ENCODE measurements at places on chromosomes 12 and 14.

DNA sequence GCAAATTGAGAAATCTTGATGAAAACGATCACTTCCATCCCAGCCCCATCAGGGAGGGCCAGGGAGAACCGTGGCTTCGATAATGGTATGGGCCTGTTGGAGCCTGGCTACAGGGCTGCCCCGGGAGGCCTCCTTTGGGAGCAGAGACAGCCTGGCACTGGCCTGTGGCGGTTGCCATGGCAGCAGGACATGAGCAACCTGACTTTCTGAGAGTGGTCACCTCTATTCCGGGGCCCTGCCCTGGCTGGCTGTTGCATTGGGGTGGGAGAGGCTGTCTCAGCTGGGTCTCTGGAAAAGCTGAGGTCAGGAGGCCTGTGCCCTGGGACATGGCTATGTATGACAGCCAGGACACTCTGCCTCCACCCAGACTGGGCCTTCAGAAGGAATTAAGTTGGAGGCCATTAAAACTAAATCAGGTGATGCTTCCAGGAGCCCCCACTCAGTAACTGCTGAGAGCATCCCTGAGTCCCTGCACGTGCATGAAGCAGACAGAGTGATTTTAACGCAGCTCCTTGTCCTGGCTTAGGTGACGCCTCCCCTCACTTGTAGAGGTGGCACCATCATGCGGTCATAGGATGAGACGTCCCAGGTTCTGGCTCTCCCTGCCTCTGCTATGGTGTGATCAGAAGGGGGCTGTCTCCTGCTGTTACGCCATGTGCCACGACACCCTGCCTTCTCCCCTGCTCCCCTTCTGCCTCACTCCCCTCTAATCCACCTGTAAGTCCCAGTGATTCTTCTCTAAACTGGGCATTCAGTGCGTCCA is 126.3 kb downstream of the SLC25A47 start:
- no peak for DNase-seq

- DNase-seq = no peak
Observed at GRCh38 chr14:73758392-73759182, 44.4 kb upstream of the PNMA1 start.

- DNase-seq = no peak
Observed at GRCh38 chr12:974271-974862, 16.7 kb upstream of the ERC1 start.

- no peak for DNase-seq
Observed at GRCh38 chr12:47988073-47989022, 15.9 kb downstream of the COL2A1 start.

GRCh38 chr14:30559638-30560091 is 707 bp downstream of the G2E3 start:
- no peak for DNase-seq

GRCh38 chr12:54002278-54002914 is 2.4 kb downstream of the HOXC9 start:
- no peak for DNase-seq

DNA sequence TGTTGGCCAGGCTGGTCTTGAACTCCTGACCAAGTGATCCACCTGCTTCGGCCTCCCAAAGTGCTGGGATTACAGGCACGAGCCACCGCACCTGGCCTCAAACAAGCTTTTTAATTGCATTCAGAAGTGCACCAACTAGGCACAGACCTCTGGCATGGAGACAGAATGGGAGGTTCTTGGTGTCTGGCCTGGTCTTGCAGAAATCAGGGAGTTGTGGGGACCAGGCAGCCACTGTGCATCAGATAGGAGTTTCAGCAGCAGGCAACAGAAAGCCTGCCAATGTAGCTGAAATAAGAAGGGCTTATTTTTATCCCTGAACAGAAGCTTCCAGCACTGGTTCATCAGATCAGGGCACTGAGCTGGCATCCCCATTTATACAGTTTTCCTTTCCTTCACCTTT is 22.2 kb upstream of the TCL1B start:
- DNase-seq = no peak

DNA sequence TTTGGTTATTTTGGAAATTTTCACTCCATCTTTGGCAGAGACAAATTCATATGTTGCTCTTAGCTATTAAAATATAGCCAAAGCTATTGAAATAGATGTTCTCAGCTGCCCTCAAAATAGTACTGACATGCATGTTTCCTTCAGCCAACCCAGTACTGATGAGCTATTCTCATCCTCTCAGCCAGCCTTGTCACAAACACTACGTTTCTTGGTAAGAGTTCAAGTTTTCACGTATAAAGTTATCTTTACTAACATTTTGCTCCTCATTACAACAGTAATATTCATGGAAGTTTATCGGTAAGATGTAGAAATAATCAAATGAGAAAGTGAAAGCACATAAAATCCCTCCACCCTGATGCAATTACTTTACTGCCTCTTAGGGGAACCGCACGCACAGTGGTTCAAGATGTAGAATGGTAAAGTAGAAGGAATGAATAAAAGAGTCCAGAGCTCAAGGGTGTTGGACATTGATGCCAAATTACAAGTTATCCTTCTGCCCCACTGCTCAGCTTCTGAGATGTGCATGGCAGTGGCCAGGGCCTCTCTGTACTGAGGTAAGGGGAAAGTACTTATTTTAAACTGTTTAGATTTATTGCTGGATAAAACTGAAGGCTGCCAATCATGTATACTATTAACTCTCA is 20.7 kb downstream of the GCH1 start:
- DNase-seq = no peak

DNA sequence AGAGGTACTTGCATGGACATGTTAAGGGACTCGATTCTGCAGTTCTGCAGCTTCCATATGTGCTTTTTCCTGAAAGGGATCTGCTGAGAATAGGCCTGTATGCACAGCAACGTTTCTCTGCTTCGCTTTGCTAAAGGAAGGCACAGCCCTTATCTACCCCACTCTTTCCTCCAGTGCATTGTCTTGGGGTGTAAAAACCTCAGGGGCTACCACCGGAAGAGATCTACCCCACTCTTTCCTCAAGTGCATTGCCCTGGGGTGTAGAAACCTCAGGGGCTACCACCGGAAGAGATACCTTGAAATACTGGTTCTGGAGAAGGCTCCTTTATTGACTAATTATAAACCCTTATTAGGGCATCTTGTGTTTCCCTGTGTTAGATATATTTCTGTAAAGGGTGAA is 52.9 kb downstream of the SEL1L start:
- DNase-seq = no peak

GRCh38 chr14:101733211-101733610 is 28.3 kb upstream of the PPP2R5C start:
- no peak for DNase-seq

- no peak for DNase-seq
Observed at GRCh38 chr12:9699898-9700605, 30.5 kb downstream of the CLEC2D start.

GRCh38 chr12:29725587-29726320 is 58.0 kb downstream of the TMTC1 start:
- DNase-seq = no peak

DNA sequence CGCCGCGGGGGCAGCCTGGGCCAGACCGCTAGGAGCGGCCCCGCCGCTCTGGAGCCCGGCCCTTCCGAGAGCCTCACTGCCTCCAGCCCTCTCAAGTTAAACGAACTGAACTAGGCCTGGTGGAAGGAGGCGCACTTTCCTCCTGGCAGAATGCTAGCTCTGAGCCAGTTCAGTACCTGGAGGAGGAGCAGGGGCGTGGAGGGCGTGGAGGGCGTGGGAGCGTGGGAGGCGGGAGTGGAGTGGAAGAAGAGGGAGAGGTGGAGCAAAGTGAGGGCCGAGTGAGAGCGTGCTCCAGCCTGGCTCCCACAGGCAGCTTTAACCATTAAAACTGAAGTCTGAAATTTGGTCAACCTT is 5.3 kb downstream of the LTB4R start:
- no peak for DNase-seq

DNA sequence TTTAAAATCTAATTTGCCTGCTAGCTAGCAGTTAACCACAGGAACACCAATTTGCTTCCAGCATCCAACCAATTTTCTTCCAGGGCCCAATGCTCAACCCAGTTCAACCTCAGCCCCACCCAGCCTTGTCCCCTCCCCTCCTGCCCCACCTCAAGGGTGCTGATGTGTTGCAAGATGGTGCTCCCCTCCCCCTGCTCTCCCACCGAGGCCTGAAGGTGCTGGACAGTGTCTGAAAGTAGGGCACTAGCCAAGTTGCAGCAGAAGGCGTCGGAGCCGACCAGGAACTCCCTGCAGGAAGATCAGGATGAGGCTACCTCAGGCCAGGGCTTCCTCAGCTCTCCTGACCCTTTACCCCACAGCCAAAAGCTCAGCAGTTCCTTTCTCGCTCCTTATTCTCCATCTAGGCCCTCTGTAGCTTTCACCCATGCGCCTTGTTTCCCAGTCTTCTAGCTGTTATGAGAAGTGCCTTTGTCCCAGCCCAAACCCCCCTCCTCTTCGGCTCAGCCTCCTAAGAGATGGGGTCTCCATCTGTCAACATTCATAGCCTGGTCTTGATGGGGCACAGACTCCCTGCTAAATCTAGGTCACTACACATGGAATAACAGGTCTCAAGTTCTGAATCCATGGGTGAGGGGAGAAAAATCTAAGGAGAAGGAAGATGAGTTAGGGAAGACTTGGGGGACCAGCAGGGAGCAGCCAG is 3.6 kb downstream of the STAT6 start:
- DNase-seq = no peak

GRCh38 chr14:68978172-68978911 is 760 bp downstream of the ACTN1 start:
- peak; percentile 19 for DNase-seq

GRCh38 chr14:37901978-37902377 is 305.7 kb upstream of the SSTR1 start:
- no peak for DNase-seq

Data from stimulated activated CD4-positive, alpha-beta T cell treated with anti-CD3 and anti-CD28 coated beads, Interleukin-1b, Interleukin-23, amount 100 ng/mL, for 24 hours (primary cell).